CD14-positive monocyte (primary cell): ENCODE measurements at places on chromosomes 16 and 17. TPM values are rescaled to one million over a fixed set of nuclear protein-coding genes. Genes with fewer than 3 reads are reported as not detected.

Gene HGS
- polyA plus RNA-seq = 200 and 216 TPM in 2 replicates

Gene SLC2A4
- polyA plus RNA-seq = not detected in 2 replicates

Gene SYT17
- polyA plus RNA-seq = 0.81 TPM

Gene KRT33B
- polyA plus RNA-seq = not detected

Gene ALOX12B
- not detected for polyA plus RNA-seq

Gene CES3
- not detected for polyA plus RNA-seq

Gene CCL18
- not detected in 2 replicates for polyA plus RNA-seq

Gene CACNG4
- not detected in 2 replicates for polyA plus RNA-seq

Gene GDPD3
- polyA plus RNA-seq = not detected

Gene SBK1
- 0.04 TPM in 1 of 2 replicates, not detected in the other for polyA plus RNA-seq

Gene PPL
- not detected in 2 replicates for polyA plus RNA-seq

Gene AFMID
- polyA plus RNA-seq = 14.2 TPM

Gene USP31
- polyA plus RNA-seq = 0.36 TPM

Gene GAS2L2
- polyA plus RNA-seq = not detected in 2 replicates

Gene CDIP1
- polyA plus RNA-seq = 11.2 and 13.4 TPM in 2 replicates

Gene NOMO2
- polyA plus RNA-seq = 60.7 and 66.0 TPM in 2 replicates
